ENCODE measurements at places on chromosomes 7 and 10. TPM values are rescaled to one million over a fixed set of nuclear protein-coding genes. Genes with fewer than 3 reads are reported as not detected.

- no peak for DNase-seq
Measured at GRCh38 chr10:126372396-126372795, 15.9 kb downstream of the ADAM12 start.

Gene ARHGEF5
- total RNA-seq = 1.3 TPM

- DNase-seq = no peak
Measured at GRCh38 chr7:49333180-49333881, 409.0 kb downstream of the CDC14C start.

DNA sequence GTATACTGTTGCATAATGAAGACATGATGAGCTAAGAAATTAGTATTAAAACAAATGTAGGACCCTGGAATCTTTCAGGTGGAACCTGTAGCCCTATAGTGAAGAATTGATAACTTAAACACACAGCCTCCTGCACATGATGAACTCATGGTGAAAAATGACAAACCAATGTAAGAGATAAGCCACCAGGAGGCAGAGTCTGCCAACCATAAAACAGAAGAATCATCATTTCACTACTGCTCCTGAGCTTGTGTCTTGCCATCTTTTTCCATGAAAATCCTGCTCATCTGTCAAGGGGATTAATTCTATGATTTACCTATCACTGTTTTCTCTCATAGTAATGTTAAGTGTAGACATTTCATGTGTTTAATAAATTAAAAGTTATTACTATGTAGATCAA, 363.9 kb downstream of the MALRD1 start:
- DNase-seq = peak; percentile 56

- no peak for DNase-seq
Measured at GRCh38 chr10:4127518-4128315, 342.7 kb upstream of the KLF6 start.
